ENCODE measurements at places on chromosomes 13 and 19.

GRCh38 chr19:7513809-7514642, 1.9 kb upstream of the ZNF358 start:
- DNase-seq, result no peak

DNA sequence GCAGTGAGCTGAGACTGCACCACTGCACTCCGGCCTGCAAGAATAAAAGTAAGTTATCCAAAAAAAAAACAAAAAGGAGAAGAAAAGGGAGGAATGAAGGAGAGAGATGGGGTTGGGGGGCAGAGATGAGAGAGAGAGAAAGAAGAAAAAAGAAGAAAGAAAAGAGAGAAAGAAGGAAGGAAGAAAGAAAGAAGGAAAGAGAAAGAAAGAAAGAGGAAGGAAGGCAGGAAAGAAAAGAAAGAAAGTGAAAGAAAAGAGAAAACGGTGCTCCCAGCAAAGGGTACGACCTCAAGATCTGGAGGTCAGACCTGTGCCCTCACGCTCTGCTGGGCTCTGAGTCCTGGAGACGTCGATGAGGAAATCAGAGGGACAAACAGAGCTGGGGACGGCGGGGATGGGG, 3.7 kb downstream of the A1BG start:
- DNase-seq, result no peak

GRCh38 chr13:61045251-61045650, 370.4 kb downstream of the PCDH20 start:
- no peak for DNase-seq

- peak; percentile 38 for DNase-seq
These were observed 8.1 kb upstream of the SEMA6B start for GRCh38 chr19:4567584-4568071.

DNA sequence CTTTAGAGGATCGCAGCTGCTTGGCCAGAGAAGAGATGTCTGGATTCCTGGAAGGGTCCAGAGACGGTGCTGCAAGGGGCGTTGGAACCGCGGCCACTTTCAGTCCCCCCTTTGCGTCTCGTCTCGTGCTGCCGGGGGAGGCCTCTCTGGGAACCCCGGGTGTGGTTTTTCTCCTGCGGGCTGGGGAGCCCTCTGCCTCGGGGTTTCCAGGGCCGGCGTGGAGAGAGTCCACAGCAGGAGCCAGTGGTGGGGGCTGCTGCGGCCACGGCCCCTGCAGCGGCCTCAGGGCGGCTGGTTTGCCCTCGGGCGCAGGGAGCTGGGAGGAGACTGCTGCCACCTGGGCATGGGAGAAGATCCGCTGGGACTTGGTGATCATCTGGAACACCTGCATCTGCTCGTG, 28.5 kb downstream of the ZNF541 start:
- DNase-seq, result no peak

DNA sequence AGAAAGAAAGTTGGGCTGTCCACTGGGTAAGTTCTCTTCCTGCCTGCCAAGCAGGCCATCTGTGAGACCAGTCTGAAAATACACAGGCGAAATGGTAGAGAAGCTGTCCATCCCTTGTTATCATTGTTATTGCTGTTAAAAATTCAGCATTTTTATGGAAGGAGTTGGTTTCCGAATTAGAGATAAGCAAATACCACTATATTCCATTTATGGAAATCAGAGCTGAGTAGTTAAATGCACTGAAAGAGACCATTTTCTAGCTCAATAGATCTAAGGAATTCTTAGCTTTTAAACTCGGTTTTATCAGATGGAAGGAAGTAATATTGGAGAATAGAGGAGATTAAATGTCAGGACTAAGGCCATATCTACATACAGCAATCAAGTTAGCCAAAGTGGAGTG, 40.7 kb downstream of the MZT1 start:
- no peak for DNase-seq

DNA sequence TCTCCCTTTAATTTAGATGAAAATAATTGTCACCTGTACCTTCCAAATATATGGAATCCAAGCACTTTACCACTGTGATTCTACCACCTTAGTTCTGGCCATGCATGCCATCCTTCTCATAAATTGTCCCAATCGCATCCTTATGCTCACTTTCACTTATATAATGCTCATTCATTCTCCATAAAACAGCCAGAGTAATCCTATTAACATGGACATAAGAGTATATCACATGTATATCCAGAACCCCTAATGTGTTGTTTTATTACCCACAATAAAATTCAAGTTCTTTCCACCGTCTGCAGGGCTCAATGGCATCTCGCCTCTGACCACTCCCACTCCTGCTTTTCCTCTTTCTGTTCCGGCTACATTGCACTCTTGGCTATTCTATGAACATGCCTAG, 597.5 kb upstream of the MIR17HG start:
- no peak for DNase-seq

GRCh38 chr19:3980353-3981251, 4.7 kb downstream of the EEF2 start:
- DNase-seq, result no peak

- DNase-seq, result no peak
These were observed 1.1 kb downstream of the LMO7 start for GRCh38 chr13:75637181-75637750.

- DNase-seq, result no peak
These were observed 67.9 kb upstream of the ZNF724 start for GRCh38 chr19:23318143-23318542.

DNA sequence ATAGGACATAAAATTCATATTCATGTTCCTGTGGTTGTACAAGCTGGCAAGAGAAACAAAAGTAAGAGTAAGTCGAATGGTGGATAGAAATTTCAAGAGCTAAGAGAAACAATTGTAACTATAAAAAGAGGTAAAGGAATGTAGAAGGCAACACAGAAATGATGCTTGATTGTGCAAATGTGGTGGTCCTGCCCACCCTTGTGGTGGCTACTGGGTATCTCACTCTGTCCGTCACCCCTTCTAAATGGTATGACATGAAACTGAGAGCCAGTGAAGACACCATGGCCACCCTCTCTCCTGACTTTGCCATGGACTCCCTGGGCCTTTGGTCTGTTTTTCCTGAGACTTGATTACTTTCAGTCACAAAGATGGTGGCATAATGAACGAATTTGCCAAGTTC, 925.9 kb upstream of the SLITRK6 start:
- DNase-seq, result no peak

GRCh38 chr19:48879025-48879637, 6.9 kb downstream of the PPP1R15A start:
- no peak for DNase-seq

GRCh38 chr19:12670159-12670928, 3.7 kb downstream of the WDR83 start:
- no peak for DNase-seq

DNA sequence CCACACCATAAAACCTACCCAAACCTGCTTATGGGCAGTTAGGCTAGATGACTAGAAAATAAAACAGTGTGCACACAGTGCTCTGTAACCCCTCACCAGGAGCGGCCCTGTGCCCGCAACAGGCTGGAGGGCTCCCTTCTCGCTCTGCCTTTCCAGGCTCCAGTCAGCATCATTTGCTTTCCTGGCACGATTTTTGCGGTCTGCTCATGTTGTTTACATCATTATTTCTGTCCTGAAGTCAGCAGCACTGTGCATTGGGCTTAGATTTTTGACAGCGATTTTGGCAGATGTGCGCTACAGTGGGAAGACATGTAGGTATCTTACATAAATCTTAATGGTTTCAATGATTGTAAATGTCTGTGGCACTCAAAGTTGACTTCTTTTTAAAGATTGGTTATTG, 344.0 kb downstream of the MTUS2 start:
- no peak for DNase-seq

DNA sequence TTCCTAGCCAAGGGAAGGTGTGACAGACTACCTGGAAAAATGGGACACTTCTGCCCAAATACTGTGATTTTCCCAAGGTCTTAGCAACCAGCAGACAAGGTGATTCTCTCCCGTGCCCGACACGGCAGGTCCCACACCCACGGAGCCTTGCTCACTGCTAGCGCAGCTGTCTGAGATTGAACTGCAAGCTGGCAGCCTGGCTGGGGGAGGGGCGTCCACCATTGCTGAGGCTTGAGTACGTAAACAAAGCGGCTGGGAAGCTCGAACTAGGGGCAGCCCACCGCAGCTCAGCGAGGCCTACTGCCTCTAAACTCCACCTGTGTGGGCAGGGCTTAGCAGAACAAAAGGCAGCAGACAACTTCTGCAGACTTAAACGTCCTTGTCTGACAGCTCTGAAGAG, 146.2 kb downstream of the UGGT2 start:
- DNase-seq, result no peak

DNA sequence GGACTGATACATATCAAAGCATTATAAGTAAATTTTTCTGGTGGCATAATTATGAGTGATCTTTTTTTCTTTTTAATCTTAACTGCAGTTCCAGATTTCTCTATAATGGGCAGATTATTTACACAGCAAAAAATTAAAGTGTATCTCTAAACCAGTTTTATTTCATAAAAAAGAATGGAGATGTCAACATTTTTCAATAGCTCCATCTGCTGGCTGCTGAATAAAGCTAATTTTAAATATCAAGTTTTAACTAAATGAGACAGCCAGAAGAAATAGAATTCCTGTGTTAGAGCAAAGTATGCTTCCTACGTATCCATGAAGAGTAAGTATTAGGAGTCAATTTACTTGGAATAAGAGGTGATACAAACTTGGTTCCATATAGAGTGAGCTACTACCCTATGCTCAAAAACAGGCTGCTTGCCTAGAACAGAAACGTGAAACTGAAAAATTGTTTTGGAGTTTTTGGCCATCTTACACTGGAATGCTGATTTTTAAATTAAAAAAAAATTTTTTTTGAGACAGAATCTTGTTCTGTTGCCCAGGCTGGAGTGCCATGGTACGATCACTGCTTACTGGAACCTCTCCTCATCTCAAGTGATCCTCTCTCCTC, 5.0 kb upstream of the PDS5B start:
- peak; percentile 35 for DNase-seq

DNA sequence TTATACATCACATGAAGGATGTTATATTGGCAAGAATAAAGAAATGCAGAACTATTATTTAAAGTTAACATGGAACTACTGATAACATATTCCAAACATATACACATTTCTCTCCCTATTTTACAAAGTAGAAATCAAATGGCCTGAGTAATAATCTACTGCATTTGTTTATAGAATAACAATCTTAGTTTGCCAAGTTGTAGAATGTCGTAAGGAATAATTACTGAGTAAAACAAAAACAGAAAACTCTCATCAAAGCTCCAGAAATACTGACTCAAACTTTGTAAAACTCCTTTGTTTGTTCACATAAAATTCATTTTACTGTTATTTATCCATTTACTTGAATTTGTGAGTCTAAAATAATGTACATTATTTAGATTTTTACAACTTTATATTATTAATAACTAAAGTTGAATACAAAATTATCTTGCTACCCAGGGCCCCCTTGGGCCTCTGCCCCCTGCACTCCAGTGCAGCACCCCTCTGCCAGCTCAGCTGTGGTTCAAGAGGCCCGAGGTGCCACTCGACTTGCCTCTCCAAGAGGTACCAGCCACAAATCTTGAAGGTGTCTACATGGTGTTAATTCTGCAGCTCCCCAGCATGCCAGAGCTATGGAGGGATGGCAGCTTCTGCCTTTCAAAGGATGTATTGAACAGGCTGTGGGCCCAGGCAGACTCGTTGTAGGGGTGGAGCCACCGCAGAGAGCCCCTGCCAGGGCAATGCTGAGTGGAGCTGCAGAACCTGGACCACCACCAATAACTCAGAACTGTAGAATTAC, 2819.7 kb downstream of the PCDH9 start:
- DNase-seq, result no peak

- no peak for DNase-seq
These were observed 283.2 kb upstream of the ARGLU1 start for GRCh38 chr13:106850973-106851650.

- DNase-seq, result no peak
These were observed 621 bp downstream of the SOX21 start for GRCh38 chr13:94711561-94712286.

DNA sequence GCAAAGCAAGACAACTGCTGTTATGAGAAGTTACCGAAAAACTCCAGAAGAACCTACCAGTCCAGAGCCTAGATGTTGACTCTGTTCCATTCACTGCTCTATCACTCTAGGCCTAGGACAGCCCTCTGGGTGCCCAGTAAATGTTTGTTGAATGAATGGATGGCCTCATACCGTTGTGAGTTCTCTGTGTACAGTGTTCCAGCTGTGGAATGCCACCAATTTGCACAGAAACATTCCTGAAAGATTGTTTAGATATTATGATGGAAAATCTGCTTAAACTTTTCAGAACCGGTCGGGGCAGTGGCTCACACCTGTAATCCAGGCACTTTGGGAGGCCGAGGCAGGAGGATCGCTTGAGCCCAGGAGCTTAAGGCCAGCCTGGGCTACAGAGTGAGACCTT, 1.3 kb upstream of the FBL start:
- DNase-seq, result no peak

GRCh38 chr19:33629826-33630375, 8.1 kb downstream of the CHST8 start:
- no peak for DNase-seq

- DNase-seq, result no peak
These were observed 170.0 kb upstream of the SLC10A2 start for GRCh38 chr13:103236213-103236612.

- no peak for DNase-seq
These were observed 680 bp downstream of the LIG4 start for GRCh38 chr13:108214441-108215271.

DNA sequence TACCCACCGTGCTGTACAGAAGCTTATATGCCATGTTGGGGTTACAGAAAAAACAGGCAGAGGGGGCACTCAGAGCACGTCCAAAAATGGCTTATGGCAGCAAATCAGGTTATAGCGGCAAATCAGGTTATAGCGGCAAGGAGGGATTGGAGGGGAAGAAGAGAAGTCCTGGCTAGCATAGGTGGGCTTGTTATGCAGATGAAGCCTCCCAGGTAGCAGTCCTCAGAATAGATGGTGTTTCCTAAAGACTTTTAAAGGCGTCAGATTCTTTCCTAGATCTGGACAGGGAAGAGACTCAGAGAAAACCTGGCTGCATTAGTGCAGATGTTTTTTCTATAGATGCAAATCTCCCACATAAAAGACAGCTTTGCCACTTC, 19.8 kb upstream of the PLEKHF1 start:
- no peak for DNase-seq

- no peak for DNase-seq
These were observed 60.5 kb downstream of the COL4A2 start for GRCh38 chr13:110367620-110368019.

DNA sequence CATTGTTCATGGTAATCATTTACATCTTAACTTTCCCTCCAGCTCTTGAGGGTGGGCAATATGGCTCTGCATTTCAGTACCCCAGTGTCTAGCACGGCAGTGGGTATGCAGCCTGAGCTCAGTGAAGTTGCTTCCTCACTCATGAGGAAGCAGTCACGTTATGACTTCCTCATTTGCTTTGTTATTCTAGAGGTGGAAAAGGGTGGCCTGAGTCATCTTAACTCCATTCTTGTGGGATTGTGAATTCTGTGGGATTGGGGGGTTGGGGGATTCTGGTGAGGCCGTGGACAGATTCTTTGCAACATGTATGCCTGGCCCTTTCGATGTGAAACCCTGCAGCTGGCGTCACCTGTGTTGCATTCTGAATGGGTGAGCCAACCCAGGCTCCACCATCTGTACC, 406.7 kb upstream of the ZNF507 start:
- DNase-seq, result no peak

Data from CD4-positive, CD25-positive, alpha-beta regulatory T cell (primary cell).